ENCODE measurements at places on chromosomes 1 and 21. TPM values are rescaled to one million over a fixed set of nuclear protein-coding genes. Genes with fewer than 3 reads are reported as not detected.
A peak's percentile ranks its signal among the peaks of the same experiment; 100 is the strongest.

The LGR6 gene
- 0.14 TPM for total RNA-seq

The THEMIS2 gene
- 27.3 TPM for total RNA-seq

- no peak for DNase-seq
Measured at GRCh38 chr1:95080446-95080845, 7.7 kb upstream of the ALG14 start.

- DNase-seq: no peak
Measured at GRCh38 chr1:214067853-214068703, 80.3 kb downstream of the PROX1 start.

DNA sequence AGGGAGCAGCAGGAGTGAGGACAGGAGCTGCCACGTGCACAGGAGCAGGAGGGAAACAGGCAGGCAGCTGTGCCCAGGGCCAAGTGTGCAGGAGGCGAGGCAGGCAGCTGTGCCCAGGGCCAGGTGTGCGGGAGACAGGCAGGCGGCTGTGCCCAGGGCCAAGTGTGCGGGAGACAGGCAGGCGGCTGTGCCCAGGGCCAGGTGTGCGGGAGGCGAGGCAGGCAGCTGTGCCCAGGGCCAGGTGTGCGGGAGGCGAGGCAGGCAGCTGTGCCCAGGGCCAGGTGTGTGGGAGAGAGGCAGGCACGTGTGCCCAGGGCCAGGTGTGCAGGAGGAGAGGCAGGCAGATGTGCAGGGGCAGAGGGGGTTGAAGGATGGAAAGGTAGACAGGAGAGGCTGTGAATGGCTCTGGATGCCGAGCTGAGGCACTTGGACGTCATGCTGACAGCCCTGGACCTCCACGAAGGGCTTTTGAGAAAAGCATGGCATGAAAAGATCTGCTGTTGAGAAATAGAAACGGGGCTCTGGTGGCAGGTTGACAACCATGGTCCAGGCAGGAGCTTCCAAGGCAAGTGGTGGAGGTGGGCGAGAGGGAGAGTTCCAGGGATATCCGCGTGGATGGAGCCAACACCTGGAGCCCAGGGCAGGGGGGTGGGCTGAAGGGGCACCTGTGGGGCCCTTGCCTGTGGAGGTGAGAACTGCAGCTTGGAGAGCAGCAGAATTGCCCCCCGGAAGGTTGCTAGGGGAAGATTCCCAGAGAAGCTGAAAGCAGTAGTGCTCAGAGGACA, 19.1 kb upstream of the NPHP4 start:
- DNase-seq: no peak

GRCh38 chr1:65310078-65310587, 790 bp downstream of the DNAJC6 start:
- no peak for DNase-seq

- DNase-seq: no peak
Measured at GRCh38 chr1:64826991-64827390, 82.1 kb downstream of the RAVER2 start.

- DNase-seq: peak; percentile 64
Measured at GRCh38 chr1:59146651-59147358, 150.1 kb upstream of the FGGY start.
